Activated CD8-positive, alpha-beta T cell treated with anti-CD3 and anti-CD28 coated beads, Interleukin-2, amount 10 ng/mL, durations not matched to agents 7 days and 5 days (primary cell): ENCODE measurements at places on chromosomes 1 and 21.

GRCh38 chr1:61004262-61005003 lies 77.9 kb upstream of the NFIA start:
- no peak for DNase-seq

DNA sequence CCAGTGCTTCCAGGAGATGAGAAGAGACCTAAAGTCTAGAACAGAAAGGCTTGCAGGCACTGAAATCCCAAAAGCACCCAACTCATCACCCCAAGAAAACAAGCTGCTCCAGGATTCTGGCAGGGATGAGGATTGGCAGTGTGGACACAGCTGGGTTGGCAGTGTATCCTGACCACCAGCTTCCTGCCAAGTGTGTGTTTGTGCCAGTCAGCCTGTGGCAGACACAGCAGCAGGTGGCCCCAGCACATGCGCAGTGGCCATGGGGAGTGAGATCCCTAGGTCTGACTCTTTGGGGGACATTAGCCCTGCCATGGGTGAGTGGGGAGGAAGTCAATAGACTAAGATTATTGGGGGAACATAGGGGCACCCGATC lies 8.7 kb upstream of the SNAPIN start:
- DNase-seq, result no peak

- no peak for DNase-seq
Observed at GRCh38 chr1:162543228-162543627, 18.3 kb upstream of the UAP1 start.

DNA sequence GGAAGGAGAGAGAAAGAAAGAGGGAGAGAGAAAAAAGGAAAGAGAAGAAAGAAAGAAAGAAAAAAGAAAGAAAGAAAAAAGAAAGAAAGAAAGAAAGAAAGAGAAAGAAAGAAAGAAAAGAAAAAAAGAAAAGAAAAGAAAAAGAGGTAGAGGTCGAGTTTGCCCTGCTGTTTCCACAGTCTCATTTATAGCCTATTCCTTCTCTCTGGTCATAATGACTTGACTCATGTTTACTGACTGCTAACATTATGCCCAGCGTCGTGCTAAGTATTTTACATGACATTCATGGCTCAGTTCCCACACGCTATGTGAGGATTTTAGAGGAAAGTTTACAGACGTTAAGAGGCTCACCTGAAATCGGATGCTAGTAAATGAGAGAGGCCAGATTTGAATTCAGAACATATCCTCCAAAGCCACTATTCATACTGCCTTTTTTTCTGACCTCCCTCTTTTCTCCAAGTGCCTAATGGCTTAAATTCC lies 263.0 kb downstream of the TNR start:
- no peak for DNase-seq

- DNase-seq, result no peak
Observed at GRCh38 chr21:25965951-25966707, 204.4 kb downstream of the APP start.

- DNase-seq, result no peak
Observed at GRCh38 chr1:46612937-46613660, 3.5 kb downstream of the MOB3C start.

DNA sequence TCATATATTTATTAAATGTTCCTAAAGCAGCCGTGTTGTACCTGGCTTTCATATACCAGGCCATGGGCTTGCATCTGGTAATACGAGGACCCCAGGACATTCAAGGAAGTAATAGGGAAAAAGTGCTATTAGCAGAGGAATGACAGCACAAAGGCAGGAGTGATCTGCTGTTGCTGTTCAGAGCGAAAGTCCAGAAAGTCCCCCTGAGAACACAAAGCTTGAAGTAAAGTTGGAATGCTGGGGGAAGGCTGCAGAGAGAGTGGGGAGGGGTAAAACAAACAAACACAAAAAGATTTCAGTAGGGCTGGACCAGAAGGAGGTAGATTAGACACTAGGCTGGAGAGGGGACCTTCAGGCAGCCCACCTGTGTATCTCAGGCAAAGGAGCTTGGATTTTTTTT lies 94.6 kb upstream of the C8B start:
- no peak for DNase-seq

DNA sequence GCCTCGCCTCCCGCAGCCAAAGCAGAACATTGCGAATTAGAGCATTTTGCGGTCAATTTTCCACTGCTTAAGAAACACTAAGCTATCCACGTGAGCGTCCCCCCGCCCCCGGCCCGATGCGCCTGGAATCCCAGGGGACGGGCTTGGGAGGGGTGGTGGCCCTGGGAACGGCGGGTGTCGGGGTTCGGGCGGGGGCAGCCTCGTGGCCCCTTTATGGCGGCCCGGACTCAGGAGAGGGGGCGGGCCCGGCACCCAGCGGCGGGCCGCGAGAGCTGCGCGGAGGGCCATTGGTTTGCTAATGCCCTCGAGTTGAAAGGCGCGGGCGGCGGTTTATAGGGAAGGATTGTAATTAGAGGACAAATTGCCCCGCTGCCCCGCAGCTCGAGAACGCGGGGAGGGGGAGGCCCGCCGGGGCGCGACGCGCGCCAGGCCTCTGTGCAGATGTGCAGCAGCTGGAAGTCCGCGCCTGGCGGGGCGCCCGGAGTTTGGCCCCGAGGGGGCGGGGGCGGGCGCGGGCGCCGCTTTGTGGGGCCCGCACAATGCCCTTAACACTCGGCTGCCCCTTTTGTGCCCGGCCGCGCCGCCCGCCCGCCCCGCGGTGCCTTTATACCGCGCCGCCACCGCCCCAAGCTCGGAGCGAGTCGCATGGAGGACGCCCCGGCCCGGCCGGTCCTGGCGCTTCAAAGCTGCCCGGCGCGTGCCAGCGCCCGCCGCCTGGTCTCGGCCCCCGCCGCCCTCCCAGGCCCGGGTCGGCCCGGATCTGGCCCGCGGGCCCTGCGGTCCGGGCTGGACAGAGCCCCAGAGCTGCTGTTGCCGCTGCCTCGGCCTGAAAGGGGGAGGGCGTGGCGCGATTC lies 1.9 kb upstream of the HES3 start:
- DNase-seq, result no peak

DNA sequence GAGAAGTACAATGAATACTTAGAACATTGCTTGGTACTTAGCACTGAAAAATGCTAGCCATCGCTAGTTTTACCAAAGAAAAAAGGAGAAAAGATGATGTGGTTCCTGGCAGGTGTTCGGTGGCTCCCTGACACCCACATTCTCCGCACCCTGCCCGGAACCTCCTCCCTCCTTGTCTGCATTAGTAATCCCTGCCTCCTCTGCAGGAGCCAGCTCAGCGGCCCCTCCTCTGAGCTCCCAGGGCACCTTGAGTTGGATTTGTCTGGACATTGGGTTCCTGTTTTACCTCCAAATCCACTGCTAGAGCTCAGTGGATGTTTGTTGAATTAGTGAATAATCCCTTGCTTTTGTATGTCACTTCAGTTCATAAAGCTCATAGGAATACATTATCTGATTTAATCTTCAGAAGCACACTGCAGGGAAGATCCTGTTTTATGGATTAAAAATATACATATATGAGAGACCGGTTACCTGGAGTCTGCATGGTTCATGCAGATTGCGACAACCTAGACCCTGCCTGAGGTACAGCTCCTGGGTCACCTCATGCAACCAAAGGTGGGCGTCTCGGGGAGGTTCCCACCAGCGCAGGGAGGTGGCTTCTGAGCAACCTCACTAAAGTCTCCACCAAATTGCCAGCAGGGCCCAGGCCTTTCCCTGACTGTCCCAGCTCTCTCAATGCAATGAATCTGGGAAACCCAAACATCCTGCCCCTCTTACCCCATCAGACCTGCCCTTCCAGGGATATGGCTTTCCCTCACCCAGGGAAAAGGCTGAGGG lies 24.2 kb downstream of the PCAT6 start:
- DNase-seq, result peak; percentile 41

DNA sequence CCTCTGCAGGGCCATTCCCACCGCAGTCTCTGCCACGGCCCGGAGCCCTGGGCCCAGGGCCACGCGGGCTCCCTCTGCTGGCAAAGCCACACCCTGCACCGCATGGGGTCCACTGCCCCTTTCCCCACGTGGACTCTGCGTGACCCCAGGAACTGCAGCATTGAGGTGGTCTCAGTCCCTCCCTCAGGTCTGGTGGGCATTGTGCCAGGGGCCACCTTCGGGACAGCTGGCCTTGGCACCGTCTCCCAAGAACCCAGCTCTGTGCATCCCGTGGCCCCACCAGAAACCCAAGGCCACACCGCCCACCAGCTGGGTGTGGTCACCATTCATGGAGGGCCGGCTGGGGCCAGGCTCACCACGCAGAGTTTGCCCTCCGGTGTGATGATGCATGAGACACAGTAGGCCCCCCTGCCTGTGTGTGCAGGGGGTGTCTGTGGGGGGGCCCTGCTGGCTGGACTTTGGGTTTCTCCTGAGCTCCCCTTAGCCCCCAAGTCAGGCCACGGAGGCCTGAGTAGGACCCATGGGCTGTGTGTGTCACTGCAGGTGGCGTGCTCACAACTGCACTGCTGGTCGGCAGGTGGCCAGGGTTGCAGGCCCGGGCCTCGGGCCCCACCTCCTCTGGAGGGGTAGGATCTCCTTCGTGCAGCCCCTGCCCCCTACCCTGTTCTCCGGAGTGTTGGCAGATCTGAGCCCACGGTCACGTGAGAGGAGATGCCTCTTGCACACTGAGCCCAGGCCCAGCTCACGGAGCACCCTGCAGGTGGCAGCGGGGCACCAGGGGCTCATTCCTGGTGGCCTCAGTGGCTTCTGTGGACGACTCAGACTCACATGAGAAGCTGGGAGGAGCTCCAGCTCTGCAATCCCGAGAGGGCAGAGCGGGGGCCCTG lies 5.8 kb downstream of the VWA1 start:
- peak; percentile 58 for DNase-seq

GRCh38 chr1:232610192-232610901 lies 19.6 kb downstream of the SIPA1L2 start:
- DNase-seq, result no peak

- DNase-seq, result no peak
Observed at GRCh38 chr1:238469146-238469631, 578.5 kb upstream of the ZP4 start.

- no peak for DNase-seq
Observed at GRCh38 chr1:214540324-214540723, 11.1 kb downstream of the PTPN14 start.

- no peak for DNase-seq
Observed at GRCh38 chr1:61208172-61208571, 125.8 kb downstream of the NFIA start.

DNA sequence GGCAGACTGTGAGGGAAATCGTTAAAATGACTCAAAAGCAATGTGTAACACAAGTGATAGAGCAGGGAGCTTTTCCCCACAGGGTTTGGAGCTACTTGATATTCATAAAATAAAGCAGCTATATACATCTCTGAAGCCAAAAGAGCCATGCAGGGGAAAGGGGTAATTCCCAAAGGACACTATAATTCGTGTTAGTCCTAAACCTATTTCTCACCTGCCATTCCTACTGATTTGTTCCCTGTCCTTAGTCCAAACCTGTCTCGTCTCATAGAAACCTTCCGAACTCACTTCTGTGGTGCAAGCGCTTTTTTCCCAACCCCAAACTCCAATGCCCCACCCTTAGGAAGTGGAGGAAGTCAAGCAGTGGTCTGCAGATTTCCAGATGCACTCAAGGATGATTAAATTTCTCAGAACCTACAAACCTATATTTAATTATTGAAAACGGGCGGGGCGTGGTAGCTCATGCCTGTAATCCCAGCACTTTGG lies 946 bp upstream of the HNRNPR start:
- DNase-seq, result no peak

DNA sequence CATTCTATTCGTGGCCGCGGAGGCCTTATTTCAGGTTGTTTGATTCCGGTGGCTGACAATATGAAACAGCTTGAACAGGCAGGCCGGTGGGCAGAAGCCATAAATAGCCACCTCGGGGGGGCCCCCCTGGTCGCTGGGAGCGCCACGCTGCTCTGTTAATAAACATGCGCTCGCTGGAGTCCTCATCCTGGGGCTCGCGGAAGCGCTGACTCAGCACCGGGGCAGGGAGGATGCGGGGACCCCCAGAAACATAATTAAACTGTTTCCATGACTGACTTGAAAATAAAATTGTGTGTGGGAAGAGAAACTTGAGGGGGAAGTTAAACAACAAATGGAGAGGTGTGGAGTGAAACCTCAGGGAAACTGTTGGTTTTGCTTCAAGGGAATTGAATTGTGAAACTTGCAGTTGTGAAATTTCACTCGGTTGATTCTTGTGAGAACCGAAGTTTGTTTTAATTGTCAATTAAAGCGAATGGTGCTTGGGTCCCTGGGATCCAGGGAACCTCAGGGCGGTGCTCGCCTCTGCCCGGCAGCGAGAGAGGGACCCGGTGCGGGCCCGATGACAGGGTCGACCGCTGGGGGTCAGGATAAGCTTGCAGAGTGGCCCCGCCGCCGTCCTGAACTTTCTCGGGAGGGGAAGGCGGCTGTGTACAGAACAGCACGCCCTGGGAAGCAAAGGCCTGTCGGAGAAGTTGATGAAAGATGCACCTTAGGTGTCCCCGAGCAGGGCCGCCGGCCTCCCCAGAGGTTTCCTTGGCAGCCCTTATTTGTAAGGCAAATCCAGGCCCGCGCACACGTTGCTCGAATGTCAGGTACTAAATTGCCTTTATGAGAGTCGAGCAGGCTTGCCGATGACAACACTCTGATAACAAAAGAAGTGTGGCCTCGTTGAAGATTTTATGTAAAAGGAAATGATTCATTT lies 176.9 kb upstream of the LMO4 start:
- peak; percentile 44 for DNase-seq

DNA sequence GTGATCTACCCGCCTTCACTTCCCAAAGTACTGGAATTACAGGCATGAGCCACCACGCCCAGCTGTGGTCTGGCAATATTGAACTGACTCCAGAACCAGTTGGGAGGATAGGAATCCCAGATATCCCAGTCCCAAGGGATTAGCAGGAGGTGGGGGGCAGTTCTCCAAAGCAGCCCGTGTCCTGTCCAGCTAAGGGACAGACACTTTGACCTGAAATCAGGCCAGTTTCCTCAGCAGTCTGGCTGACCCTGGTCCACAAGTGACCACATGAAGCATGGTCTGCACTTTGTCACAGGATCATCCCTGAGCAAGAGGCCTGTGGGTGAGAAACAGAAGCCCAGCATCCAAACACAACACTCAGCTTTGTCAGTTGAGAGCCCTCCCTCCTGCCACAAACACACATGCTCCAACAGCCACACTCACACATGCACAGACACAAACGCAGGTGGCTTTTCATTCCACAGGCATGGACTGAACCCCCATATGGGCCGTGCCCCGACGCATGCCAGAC lies 2.7 kb upstream of the FDPS start:
- DNase-seq, result no peak

DNA sequence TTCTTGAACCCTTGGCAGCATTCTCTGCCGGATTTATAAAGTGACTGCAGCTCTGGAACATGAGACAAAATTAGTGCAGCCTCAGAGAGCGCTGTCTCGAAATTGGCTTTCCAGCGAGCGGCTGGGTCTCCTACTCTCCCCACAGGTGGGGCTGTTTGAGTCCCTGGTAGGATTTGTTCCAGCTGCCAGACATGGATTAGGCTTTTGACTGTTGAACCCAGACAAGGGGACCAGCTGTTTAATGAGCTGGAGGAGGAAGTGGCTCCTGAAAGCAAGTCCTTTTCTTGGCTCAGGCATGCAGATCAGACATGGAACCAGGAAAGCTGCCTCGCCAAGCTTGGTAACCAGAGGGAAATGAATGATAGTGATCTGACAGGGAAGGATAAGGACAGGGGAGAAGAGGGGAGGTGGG lies 69.6 kb downstream of the UBIAD1 start:
- DNase-seq, result no peak

- peak; percentile 75 for DNase-seq
Observed at GRCh38 chr1:204453141-204453772, 41.3 kb downstream of the PIK3C2B start.
